Activated CD4-positive, alpha-beta T cell treated with anti-CD3 and anti-CD28 coated beads, Interleukin-2, amount 10 ng/mL, durations not matched to agents 7 days and 5 days (primary cell): ENCODE measurements at places on chromosomes 1 and 21. TPM values are rescaled to one million over a fixed set of nuclear protein-coding genes. Genes with fewer than 3 reads are reported as not detected.

DNA sequence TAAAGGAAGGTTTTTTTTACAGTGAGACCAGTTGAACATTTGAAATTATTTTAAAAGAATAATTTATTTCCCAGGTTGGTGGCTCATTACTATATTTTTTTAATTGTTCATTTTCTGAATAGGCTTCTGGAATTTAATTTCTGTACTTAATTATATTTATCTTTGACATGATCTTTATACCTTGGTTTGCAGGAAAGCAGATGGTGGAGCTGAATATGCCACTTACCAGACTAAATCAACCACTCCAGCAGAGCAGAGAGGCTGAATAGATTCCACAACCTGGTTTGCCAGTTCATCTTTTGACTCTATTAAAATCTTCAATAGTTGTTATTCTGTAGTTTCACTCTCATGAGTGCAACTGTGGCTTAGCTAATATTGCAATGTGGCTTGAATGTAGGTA, 41.5 kb downstream of the CD46 start:
- DNase-seq: no peak

DNA sequence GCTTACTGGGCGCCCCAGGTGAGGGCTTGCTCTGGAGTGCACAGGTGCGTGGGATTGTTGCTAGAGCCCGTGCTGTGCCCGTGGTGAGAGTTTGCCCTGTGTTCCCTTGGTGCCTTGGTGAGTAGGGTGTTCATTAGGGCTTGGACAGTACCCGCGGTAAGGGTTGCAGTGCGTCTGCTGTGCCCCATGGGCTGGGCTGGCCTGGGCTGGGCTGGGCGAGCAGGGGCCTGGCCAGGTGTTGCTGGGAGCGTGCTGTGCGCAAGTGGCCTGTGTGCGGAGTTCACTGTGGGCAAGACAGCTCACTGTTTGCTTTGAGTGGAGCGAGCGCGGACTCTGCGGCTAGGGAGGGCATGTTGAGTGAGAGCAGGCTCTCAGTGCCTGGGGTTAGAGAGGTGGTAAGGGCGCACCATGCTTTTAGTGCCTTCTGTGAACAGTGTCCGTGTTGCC, 725 bp downstream of the CR1L start:
- DNase-seq: no peak

DNA sequence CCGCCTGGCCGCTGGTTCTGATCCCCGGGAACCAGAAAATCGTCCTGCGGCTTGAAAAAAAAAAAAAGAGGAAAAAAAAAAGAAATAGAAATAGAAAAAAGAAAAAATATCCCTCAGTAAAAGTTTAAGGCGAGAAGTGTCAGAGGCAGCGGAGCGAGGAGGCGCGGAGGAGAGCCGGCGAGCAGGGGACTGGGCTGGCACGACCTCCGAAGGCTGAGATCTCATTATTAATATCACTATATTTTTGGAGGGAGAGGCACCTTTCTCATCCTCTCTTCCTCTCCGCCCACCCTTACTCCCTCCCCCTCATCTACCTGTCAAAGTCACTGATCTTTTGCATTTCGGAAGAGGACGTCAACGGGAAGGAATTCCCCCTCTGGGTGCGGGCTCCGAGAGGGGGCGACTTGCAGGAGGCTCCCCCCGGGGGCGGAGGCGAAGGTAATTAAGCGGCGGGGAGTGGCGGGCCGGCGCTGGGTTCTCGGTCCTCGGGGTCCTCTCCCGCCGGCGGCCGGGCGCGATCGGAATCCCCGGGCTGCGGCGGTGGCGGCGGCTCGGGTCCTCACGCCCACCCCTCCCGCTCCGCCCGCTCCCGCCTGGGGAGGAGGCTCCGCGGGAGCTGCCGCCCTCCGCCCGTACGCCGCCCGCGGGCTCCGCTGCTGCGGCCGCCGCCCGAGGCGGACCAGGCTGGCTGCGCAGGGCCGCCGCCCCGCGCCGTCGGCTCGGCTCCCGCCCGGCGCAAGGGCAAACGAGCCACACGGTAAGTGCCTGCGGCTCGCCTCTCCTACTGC, at the start of gene NTNG1:
Gene NTNG1 (plus strand): TSS at position 337 of the 788 bp plus-strand sequence.
- DNase-seq: no peak

The SH2D2A gene
- total RNA-seq: 56.3 TPM

- no peak for DNase-seq
These were observed 121.5 kb downstream of the GPR52 start for GRCh38 chr1:174569240-174569639.
